ENCODE measurements at places on chromosomes 7 and 10. TPM values are rescaled to one million over a fixed set of nuclear protein-coding genes. Genes with fewer than 3 reads are reported as not detected.

The BHLHA15 gene
- 4.4 TPM for total RNA-seq

DNA sequence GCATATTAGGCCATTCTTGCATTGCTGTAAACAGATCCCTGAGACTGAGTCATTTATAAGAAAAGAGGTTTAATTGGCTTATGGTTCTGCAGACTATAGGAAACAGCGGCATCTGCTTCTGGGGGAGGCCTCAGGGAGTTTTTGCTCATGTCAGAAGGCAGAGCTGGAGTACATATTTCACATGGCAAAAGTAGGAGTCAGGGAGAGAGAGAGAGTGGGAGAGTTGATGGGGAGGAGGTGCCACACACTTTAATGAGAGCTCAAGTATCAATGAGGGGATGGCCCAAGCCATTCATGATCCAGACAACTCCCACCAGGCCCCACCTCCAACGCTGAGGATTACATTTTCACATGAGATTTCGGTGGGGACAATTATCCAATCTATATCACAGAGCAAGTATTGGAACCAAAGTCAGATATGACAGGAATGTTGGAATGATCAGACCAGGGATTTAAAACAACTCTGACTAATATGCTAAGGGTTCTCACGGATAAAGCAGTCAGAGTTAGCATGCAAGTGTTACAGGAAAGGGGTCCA, 795.3 kb upstream of the CELF2 start:
- DNase-seq = no peak

DNA sequence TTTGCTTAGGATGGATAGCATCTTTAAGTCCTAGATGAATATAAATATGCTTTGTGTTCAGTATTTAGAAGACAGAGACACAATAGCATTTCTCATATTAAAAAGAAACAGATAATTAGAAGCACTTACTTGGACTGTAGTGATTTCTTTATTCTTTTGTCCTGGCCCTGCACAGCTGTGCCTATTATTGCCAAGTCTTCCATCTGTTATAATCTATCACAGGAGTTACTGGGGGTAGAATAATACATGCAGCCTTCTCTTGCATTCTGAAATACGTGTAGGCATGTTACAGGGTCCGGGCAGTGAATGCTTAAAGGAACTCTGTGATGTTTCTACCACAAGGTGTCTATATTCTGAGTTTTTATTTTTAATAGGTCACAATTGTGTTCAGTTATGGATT, 461.5 kb upstream of the COBL start:
- no peak for DNase-seq

- DNase-seq = no peak
Measured at GRCh38 chr10:89887406-89887805, 186.0 kb downstream of the KIF20B start.

DNA sequence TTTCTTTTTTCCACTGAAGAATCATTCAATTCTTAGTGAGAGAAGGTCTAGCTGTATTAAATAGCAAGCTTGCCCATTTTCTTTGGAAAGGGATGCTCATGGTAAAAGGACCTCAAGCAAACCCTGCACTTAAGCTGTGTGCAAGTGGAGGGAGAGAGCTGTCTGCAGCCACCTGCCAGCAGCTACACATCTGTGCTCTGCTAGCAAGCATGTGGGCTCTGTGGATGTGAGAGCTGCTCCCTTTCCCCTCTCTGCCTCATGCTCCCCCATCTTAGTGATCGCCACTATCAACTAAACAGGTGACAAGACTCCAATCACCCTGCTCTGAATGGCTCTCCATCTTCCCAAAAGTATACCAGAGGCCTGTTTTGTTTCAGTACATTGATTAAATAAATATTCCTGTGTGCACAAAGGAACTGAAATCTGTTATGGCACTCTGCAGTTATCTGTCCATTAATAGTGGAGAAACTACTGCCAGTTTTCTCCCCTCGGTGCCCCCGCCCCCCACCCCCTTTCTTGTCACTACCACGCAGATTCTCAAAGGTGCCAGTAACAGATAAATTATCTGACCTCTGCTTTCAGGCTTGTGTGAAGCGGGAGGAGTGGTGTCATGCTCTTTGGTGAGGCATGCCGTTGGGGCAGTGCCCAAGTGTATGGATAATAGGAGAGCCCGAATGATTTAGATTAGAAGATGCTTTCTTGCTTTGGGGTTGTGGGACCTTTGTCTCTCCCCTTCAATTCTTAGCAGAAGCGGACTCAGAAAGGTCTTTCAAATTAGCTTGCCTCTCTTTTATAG, 26.4 kb downstream of the AUTS2 start:
- no peak for DNase-seq

DNA sequence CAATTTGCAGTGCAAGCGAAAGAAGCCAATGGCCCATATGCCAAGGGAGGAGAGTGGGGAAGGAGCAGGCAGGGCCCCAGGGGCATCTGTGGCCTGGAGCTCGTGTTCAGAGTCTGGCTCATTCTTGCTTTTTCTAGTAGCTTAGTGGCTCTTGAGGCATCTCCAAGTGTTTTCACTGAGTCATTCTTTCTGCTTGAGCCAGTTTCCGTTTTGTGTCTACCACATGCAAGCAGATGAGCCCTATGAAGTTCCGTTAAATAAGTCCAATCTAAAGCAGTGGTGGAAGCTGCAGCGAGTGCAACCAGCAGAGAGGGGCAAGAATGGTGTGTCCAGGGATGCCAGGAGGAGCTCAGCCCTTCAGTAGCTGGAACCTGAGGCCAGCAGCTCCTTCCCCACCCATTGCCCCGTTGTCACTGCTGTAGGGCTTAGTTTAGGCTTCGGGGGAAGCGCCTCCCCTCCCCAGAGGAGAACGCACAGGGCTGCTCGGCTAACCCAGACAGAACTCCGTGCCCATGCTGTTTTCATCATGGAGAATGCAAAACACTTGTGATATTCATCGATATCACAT, 57.4 kb upstream of the EBF3 start:
- DNase-seq = no peak

All from NCI-H460 (cell line).